ENCODE measurements at places on chromosomes 6 and 20.

DNA sequence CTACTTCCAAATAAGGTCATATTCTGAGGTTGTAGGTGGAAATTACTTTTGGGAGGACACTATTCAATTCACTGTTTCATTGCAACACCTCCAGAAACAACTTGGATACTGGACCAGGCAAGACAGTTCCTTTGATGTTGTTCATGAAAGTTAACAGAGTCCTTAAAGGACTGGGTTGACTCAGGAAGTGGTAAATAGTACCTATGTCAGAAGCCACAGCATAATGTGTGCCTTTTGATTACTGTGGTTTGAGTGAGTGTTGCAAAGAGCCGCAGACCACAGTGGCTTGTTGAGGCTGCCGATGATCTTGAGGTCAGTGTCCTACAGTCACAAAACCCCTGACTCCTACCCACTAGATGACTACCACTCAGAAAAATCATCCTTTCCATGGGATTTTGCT is 10.9 kb downstream of the IL20RA start:
- DNase-seq, result peak; percentile 25

DNA sequence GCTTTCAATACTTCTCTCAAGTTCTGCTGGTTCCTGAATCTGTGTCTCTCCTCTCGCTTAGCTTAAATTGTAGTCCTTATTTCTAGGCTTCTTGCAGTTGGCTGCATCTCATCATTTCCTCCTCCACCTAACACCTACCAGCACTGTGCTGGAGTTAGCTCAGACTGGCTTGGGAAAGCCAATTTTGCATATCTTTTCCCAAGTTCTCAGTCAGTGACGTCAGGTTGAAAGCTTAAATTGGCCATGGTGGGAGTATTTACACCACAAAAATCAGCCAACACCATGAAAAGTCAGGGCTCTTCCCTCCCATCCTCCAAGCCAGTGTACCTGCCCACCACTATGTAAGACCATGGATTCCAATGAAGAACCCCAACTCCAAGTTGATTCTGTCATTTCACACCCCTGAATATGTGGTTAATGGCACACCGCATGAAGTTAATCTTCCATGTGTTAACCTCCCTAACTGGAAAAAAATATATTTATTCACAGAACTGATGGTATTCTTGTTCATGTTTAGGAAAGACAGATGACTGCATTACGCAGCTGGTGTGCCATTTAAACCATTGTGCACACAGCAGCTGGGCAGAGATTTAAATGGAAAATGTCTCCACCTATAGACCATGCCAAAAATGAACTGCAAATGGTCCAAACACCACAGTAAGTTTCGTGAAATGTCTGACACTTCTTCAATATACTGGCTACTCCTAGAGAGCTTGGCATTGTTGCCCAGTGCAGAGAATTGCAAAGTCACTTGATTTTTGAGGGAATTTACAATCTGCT is 274.1 kb upstream of the MAP3K7 start:
- no peak for DNase-seq

GRCh38 chr20:54557806-54558590 is 82.6 kb downstream of the DOK5 start:
- DNase-seq, result no peak

- no peak for DNase-seq
Measured at GRCh38 chr6:98871821-98872220, 37.4 kb downstream of the POU3F2 start.

DNA sequence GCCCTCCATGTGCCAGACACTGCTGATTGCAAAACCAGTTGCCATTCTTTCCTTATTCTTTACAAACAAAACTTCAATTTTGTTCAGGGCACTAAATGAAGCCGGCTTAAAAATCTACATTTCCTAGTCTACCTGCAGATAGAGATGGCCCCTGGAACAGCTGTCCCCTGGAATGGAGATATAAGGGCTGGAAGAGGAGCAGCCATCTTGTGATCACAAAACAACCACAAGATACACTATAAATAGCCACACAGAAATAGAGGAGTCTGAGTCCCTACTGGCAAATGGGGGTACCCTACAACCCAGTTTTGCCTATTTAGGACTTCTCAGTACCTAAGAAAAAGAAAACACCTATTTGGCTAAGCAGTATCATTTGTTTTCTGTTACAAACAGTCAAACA is 115.9 kb upstream of the BEND6 start:
- no peak for DNase-seq

DNA sequence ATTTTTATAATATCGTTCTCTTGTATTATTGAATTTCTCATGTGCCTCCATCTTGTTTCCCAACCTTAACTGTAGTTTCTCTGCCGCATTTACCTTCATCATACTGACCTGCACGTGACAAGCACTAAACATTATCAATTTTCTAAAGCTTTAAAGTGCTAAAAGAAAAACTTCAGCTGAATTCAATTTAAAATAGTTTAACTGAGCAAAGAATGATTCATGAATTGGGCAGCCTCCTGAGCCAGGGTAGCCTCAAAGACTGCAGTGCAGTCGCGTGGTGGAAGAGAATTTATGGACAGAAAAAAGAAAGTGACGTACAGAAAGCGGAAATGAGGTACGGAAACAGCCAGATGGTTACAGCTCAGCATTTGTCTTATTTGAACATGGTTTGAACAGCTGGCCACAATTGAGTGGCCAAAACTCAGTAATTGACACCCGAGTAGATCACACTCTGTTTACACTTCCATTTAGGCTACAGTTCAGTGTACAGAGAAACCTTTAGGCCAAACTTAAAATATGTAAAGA is 4.2 kb upstream of the ZDHHC14 start:
- no peak for DNase-seq

DNA sequence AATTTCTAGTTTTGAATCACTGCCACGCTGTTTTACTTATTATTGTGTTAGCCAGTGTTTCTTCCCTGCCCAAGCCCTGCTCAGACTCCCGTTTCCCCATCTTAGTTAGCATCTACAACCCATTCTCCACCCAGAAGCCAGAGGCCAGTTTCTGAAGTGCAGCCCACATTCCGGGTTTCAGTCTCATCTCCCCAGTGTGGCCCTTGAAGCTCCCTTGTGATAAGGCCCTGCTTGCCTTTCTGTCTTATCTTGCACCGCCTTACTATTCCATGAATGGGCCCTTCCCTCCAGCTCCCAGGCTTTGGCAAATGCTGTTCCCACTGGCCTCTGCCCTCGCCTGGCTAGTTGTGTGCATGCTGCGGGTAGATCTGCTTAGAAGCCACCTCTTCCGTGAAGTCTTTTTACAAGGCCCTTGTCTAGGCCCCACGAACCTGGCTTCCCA is 41.1 kb downstream of the TOX2 start:
- no peak for DNase-seq

GRCh38 chr6:132530293-132530974 is 7.6 kb upstream of the TAAR9 start:
- DNase-seq, result peak; percentile 41

- DNase-seq, result peak; percentile 21
Measured at GRCh38 chr6:148972481-148972880, 225.7 kb downstream of the UST start.

DNA sequence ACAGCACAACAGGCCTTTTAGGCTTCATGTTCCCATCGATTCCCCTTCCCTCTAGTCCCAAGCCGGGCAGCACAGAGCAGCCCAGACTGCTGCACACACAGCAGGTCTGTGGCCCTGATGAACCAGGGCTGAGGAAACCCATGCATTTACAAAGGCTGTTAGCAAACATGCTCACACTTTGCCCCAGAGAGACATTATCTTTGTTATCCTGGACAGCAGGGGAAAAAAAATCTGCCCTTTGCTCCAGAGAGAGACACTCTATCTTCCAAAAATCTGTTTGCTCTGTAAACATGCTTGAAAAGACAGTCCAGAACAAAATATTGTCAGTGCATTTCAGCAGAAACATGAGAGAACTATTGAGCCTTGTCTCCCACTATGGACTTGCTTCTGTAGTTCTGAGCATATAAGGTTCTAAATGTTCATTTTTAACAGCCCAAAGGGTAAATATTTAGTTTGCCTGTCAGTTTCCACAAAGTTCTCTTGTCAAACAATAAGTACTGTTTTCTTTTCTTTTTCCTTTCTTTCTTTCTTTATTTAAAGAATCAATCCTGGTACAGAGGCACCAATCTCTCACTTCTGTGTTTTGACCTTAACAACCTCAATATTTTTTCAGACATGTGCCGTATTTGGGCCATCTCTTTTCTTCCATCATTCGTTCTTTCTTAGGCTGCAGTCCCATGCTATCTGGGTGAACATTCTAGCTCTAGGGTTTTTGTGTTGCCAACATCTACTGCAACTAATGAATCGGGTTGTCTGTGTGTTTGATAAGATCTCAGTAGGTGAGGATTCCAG is 468.0 kb downstream of the EPM2A start:
- no peak for DNase-seq

DNA sequence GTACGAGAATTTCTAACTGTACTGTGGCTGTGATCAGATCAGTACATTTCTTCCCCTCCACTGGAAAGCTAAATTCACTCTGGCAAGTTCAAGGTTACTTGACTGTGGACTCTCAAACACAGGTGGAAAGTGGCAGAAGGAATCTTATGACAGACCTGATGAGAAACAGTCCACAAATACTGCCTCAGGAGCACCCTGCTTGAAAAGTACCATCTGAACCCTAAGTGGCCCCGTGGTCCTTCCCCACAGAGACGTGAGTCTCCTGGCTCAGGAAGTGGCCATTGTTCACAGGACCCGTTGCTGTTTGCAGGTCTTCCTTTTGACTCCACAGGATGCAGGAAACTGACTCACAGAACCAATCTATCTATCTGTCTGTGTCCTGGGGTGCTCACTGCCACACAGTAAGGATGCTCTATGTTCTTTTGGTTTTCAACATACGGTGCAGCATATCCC is 47.5 kb upstream of the NHSL1 start:
- no peak for DNase-seq

- no peak for DNase-seq
Measured at GRCh38 chr6:36436466-36436865, 6.2 kb downstream of the PXT1 start.

DNA sequence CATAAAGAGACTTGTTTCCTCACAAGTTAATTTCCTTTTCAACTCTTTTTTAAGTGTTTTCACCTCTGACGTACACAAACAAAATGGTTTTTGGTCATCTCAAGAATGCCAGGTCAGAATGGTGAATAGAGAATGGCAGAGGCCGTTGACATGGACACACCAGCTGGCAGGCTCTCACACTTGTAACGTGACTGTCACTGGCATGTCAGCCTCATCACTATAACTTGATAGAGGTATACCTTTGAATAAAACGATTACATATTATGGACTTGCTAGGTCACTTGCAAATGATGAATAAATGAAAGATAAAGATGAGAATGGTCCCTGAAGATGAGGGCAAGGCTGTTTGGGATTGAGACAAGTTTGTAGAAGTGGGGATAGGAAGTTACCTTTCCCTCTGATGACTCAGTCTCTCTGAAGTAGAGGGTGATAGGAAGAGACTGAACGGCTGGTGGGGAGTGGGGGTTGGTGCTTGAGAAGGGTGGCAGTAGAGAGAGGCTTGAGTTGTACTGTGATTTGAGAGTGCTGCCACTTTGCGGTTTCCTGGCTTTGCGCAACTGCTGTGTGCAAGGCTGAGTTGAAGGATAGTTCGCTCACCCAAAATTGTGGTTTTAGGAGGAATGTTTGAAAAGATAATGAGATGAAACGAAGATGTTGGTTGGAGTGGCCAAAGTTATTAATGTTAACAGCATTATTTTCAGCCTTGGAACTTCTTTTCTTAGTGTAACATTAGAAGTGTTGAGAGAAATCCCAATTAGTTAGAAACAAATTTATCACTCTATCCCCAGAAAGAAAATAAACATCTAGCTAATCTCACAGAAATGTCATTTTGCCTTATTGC is 30.3 kb downstream of the TBPL1 start:
- DNase-seq, result peak; percentile 2

- DNase-seq, result no peak
Measured at GRCh38 chr20:32964575-32964974, 39.7 kb downstream of the SUN5 start.

- DNase-seq, result no peak
Measured at GRCh38 chr6:137751768-137752560, 115.1 kb upstream of the TNFAIP3 start.

GRCh38 chr6:26600759-26601158 is 4.0 kb downstream of the ABT1 start:
- no peak for DNase-seq

GRCh38 chr6:3131695-3132094 is 13.2 kb downstream of the BPHL start:
- no peak for DNase-seq

DNA sequence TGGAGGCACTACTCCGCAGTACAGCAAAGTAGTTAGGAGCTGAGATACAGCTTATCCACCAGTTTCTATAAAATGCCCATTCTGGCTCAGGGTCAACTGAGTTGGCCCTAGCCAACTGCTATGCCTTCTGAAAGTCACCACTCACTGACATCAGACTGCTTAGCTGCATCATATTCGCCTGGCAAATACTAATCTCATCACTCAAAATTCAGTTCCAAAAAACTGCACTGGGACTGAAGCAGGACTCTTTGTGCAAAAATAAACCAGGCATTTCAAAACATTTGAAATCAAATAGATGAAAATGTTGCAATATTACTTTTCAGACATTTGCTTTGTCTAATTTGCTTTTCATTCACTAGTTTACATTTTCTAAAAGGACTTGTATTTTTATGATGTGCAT is 230.0 kb downstream of the ALDH8A1 start:
- no peak for DNase-seq

DNA sequence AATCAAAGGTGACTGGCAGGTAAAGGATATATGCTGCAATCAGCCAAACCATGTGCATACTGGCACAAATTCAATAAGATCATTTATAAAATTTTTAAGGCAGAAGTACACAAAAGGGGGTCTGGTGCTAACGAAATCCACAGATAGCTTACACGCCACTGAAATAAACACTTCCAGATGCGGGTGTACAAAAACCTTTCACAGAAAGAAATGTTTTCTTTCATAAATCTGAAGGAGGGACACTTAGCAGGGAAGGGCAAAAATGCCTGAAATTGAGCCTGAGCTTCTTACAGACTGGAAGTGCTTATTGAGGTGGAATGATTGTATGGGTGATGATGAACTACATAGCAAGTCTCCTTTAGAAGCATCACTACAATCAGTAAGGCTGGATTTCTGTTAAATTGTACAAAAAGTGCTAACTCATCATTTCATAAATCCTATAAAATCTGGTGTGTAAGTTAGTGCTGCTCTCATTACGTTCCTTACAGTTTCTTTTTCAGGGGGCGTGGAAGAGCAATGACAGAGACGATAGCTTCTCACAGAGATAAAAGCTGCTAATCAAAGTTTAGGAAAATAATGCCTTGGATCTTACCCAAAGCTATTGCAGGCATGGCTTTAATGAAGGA is 409.3 kb upstream of the RUNX2 start:
- DNase-seq, result no peak

GRCh38 chr6:71153755-71154325 is 134.8 kb upstream of the OGFRL1 start:
- DNase-seq, result no peak

- DNase-seq, result no peak
Measured at GRCh38 chr20:11110535-11110934, 436.7 kb upstream of the JAG1 start.

DNA sequence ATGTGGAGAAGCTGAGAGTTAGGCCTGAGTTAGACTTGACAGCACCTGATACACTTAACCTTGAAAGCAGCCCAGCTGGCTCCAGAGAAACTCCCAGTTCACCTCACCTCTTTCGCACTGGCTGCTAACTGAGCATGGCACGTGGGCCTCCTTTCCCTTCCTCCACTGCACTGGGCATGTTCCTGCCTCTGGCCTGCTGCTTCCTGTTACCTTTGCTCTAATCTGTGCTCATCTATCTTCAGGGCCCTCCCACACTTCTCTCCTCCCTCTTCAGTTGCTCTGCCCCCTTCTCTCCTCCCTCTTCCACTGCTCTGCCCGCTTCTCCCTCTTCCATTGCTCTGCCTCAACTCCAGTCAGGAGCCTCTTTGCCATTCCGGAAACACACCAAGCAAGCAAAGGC is 13.7 kb upstream of the UBE2V1 start:
- DNase-seq, result no peak

- no peak for DNase-seq
Measured at GRCh38 chr6:54481091-54481490, 172.8 kb downstream of the TINAG start.

Data from activated T-helper 9 cell treated with anti-CD3 and anti-CD28 coated beads, Interleukin-2, amount 50 U/mL, for 16 hours (primary cell).